ENCODE measurements at places on chromosomes 13 and 19.

GRCh38 chr13:98751367-98751782 lies 1.1 kb downstream of the SLC15A1 start:
- no peak for DNase-seq

- peak; percentile 66 for DNase-seq
These were observed 2.7 kb downstream of the ADGRE5 start for GRCh38 chr19:14383661-14384555.

- DNase-seq, result no peak
These were observed 417.8 kb upstream of the DACH1 start for GRCh38 chr13:72284791-72285190.

DNA sequence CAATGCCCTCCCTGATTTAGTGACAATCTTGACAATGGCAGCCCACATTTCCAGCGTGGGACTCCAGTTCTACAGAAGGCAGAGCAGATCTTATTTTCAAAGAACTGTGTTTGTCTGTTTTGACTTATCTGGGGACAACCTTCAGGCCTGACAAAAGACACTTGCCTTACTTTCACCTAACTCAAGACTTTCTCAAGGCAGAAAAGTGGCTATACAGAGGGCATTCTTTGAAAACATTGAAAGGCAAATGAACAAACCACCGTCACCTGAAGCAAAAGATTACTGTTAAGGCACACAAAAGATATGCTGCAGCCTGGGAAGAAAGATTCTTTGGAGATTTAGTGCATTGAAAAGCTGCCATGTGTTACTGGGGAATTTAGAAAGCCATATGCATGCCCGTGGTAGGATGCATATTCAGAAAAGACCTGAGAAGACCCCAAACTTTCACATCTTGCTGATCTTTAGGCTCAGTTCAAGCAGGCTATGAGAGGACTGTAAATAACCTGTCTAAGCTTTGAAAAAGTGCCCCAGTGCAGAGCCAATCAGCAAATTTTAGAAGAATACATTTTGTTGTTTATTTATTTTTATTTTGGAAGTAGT lies 82.8 kb downstream of the TSC22D1 start:
- DNase-seq, result no peak

DNA sequence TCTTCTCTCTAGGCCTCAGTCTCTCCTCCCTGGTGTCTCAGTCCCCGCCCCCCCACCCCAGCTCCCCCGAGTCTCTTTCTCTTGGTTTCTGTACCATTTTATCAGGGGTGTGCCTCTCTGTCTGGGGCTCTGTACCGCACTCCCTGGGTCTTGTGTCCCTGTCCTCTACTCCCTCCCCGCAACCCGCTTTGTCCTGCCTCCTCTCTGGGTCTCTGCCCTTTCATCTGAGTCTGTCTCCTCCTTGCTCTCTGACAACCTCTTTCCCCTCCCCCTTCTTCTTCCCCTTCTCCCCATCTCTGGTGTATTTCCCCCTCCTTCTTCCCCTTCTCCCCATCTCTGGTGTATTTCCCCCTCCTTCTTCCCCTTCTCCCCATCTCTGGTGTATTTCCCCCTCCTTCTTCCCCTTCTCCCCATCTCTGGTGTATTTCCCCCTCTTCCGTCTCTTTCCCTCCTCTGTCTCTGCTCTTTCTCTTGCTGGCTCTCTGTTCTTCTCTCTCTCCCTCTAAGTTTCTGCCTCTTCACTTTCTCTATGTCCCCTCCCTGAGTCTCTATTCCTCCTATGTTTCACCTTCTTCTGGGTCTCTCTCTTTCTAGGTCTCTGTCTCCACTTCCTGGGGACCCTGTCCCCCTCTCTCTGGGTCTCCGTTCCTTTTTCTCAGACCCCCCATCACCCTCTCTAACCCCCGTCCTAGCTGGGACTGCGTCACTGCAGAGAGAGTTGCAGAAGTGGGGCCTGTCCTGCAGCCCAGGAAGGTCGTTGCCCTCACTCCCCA lies 2.2 kb upstream of the KCNC3 start:
- DNase-seq, result no peak

DNA sequence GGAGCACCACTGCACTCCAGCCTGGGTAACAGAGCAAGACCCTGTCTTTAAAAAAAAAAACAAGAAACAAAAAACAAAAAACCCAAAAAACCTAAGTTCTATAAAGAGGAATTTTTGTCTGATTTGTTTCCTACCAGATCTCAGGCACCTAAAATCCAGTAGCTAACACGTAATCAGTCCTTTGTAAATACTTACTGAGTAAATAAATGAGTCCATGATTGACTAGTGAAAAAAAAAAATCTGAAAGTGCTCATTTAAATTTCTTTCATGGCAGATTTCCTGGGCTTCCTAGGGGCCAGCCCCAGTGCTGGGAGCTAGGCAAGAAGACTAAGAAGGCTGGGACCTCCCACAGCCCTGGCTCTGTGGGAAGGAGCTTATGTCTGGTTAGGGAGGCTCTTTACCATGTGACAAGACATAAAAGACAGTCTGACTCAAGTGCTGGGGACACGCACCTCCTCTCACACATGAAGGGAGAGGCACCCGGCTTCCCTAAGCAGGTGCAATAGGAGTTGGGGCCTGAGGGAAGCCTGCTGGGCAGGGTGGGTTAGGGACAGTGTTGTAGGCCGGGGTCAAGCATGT lies 22.5 kb downstream of the LIG1 start:
- no peak for DNase-seq

DNA sequence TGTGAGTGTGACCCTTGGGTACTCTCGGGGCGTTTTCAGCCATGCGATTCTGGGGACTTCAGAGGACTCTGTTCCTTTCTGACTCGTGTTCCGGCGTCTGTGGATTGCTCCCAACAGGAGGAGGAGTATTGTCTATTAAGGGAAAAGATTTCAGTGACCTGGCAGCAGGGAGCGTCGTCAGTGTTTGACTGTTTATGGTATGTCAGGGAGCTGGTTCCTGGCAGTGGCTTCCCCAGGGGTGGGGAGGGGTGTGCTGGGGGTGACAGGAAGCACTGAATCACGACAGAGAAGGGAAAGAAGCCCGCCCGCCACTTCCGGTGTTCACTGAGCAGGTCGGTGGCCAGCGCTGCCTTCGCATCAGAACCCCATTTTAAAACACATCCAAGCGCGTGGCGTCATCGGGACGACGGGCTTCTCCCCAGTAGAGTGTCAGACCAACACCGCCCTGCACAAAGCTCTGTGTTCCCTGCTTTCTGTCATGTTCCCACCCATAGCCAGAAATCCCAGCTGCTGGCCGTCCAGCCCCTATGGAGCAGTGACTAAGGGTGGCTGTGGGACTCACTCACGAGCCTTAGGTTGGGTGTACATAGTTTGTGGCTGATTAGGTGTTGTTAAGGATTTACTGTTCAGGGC lies 33.8 kb downstream of the COL4A2 start:
- DNase-seq, result peak; percentile 20

DNA sequence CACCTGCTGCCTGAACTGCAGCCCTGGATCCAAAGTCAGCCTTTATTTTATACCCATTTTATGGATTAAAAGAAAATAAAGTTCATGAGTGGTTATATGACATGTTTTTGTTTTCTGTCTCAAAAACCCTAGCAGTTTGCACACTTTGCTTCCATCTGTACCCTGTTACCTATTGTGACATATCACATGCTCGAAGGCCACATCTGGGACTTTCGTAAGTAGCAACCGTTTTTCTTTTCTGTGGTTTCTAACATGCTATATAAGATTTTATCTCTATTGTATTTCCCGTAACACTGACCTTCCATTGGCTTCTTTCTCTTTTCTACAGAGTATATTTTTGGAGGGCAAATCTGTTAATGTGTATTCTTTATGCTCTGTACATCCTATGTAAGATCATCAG lies 1007.2 kb downstream of the PCDH9 start:
- no peak for DNase-seq

DNA sequence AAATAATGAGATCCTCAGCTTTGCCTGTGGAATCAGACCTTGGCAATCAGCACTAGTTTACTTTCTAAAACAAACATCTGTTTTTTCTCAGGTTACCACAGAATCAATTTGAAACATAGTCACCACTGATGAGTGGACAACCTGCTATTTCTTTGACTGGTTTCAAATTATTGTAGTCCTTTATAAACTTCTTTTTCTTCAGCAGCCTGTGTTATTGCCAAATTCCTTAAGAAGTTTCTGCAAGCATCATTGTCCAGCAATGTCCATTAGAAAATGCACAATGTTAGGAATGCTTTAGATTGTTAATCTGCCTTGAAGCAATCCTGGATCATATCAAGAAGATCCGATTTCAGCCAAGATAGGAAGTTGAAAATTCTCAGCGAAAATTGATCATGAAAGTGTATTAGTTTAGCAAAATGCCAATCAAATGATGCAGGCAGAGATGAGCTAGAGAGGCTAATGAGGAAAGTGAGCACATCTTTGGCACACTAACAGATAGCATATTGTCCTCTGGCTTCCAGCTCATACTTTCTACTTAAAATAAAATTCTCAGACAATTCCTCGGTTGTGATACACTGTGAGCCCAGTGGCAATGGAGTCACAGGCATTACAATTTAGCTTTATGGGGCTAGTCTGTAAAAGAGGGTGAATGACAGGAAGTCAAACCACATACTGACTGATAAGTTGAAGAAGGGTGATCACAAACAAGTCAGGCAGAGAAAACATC lies 270.6 kb downstream of the SLITRK6 start:
- DNase-seq, result no peak

DNA sequence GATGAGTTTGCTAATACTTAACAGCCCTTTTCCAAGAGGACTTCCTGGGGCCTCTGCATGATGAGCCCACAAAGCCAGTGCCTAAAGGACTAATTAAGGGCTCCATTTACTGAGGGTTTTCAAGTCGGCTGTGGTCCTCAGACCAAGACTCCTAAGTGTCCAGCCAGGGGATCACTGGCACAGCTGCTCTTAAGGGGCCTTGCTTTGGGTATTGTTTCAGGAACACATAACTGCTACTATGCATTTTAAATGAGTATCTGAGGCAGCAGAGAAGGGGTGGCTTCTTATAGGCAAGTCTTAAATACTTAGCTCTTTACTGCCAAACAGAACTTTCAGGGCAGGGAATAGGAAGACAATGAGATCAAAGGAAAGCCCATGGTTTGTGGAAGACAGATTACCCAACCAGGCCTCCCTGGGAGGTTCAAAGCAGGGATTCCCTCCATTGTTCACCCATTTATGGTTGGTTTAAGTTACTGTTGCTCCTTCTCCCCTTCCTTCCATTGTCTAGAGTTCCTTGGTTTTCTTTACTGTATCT lies 61.9 kb downstream of the TNFRSF19 start:
- no peak for DNase-seq

DNA sequence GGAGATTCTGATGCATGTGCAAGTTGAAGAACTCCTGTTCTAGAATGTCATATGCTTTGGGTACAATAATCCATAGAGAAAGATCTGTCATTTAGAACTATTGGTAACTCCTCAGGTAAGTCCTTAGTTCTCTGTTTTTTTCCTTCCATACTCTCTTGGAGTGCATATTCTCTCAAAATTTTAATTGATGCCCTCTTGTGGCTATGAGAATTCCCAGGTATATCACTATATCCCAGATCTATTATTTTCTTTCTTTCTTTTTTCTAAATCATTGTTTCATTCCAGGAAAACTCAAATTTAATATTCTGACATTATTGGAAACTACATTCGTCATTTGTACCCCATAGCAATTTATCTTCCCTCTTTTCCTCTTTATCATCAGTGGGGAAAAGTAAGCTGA lies 485.4 kb downstream of the KLF5 start:
- no peak for DNase-seq

- no peak for DNase-seq
These were observed 1.6 kb upstream of the POU4F1 start for GRCh38 chr13:78604782-78605611.

- DNase-seq, result no peak
These were observed 6.3 kb downstream of the IRGQ start for GRCh38 chr19:43589678-43590077.

- peak; percentile 12 for DNase-seq
These were observed 13.8 kb upstream of the ASF1B start for GRCh38 chr19:14150041-14150769.

DNA sequence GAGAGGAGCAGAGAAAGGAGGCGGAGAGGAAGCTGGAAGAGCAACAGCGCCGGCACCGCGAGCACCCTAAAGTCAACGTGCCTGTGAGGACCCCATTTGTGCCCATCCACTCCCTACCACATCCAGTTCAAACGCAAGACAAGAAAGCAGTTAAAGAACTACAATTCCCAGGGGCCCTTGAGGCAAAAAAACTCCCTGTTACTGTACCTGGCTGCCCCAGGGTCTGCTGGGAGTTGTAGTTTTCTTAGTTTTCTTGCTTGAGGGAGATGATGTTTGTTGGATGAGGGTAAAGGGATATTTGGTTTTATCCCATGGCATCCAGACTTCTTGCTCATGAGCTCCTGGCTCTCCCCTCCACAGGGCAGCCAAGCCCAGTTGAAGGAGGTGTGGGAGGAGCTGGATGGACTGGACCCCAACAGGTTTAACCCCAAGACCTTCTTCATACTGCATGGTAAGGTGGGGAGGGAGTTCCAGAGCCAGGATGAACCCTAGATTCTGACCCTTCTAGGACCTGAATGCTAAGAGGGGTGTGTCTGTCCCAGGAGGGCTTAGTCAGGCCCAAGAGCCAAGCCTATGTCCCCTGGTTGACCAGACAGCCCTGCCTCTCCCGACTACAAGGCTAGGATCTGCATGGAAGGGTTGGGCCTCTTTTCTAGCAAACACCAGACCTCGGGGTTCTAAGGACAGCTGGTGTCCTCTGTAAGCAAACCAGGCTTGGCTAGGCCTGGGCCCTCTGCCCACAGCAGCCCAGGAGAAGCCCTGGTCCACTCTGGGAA lies 13.2 kb downstream of the NUCB1 start:
- no peak for DNase-seq

DNA sequence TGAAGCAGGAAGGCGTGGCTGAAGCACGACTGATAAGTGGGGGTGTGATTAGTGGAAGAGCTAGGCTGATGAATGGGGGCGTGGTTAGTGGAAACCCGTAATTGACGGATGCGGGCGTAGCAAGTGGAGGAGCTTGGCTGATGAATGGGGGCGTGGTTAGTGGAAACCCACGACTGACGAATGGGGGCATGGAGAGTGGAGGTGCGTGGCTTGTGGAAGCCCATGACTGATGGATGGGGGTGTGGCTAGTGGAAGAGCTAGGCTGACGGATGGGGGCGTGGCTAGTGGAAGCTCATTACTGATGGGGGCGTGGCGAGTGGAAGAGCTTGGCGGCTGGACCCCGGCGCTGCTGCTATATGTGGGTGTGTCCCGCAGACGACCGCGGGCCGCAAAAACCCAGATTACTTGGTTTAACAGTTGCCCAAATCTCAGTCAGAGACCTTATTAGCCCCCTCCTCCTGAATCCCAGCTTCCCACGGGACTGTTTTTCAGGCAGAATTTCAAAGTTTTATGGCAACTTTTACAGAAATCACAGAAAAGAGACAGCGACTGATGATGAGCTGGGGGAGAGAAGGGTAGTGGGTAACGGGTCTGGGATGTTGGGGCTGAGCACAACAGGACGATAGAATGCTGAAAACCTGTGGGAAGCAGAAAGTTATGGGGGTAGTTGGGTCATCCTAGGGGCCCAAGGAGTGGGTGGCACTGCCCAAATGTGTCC lies 9.0 kb upstream of the MEIS3 start:
- DNase-seq, result peak; percentile 79

- DNase-seq, result no peak
These were observed 19.6 kb downstream of the AP2A1 start for GRCh38 chr19:49786376-49786820.

- DNase-seq, result no peak
These were observed 13.5 kb downstream of the ERVV-2 start for GRCh38 chr19:53057904-53058580.

- DNase-seq, result peak; percentile 19
These were observed 3.2 kb downstream of the CCNP start for GRCh38 chr19:40223135-40223822.

GRCh38 chr13:113288880-113289279 lies 8.2 kb upstream of the LAMP1 start:
- DNase-seq, result no peak

- no peak for DNase-seq
These were observed 97.3 kb downstream of the GGACT start for GRCh38 chr13:100491164-100491842.

All from activated naive CD4-positive, alpha-beta T cell treated with Interleukin-2 at 50 U/mL for 16 hours (primary cell).